Activated CD4-positive, CD25-positive, alpha-beta regulatory T cell treated with anti-CD3 and anti-CD28 coated beads, Interleukin-2, amount 50 U/mL, for 16 hours (primary cell): ENCODE measurements at places on chromosomes 13 and 19.
A peak's percentile ranks its signal among the peaks of the same experiment; 100 is the strongest.

DNA sequence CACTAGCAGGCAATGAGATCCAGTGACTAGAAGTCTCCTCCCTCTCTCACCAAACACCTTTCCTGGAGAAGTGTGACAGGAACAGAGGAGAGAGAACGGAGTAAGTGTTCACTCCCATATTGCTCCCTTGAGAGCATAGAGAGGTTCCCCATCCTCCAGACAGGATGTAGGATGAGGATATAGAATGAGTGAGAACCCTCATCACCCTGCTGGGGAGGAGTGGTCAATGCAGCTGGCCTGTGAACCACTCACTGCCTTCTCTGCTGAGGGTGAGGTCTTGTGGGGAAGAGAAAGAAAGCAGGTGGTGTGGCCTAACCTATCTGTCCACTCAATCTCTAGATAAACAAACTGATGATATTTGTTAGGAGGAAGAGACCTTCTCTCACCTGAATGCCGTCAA lies 386.6 kb downstream of the PCDH20 start:
- DNase-seq: no peak

DNA sequence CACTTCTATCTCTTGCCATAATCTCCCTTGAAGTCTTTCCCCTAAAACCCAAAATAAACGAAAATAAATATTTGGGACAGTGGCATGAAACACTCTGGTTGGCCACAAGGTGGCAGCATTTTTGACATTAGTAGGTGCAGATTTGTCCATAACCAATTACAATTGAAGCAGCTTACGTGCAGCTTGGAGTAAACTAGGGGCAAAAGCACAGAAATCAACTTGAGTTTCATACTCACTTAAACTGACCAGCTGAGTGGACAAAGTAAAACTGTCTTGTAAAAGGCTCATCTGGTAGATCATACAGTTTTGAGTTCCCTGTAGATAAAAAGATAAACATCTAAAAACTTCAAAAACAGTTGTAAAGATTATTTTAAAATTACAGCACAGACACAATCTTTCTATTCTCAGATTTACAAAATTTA lies 18.8 kb downstream of the PDCD5 start:
- peak; percentile 20 for DNase-seq

GRCh38 chr13:90445179-90445578 lies 902.3 kb upstream of the MIR17HG start:
- DNase-seq: no peak

DNA sequence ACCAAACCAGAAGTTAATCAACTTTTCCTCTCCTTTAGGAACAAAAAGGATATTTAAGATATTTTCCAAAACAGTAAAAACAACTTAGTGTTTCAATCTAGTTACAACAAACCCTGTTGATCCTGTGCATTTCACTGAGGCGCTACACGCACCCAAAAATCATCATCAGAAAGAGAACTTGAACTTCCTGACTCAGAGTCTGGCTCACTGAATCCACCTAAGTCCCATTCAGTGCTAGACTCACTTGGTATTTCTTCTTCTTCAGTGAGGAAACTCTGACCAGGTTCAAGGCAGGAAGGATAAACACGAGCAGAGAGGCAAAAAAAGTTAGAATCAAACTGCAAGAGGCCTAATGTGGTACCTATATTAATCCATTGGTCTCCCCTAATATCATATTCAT lies 2.2 kb downstream of the KBTBD6 start:
- DNase-seq: no peak

GRCh38 chr13:112341976-112342735 lies 34.0 kb upstream of the SPACA7 start:
- no peak for DNase-seq

DNA sequence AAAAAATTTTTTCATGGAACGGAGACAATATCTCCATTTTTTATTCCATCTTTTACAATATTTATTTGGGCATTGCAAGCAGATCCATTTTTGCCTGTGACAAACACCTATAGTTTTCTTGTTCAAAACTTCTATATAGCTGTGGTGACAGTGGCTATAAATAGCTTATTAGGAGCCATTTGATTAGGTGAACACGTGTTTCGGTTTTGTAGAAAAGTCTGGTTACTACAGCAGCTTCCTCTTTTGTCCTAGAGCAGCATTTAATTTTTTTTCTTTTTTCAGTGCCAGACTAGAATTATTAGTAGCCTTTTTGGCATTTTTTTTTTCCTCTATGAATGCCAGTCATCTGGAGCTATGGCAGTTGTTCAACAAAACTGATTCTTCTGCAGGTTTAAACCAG lies 123.5 kb downstream of the RXFP2 start:
- no peak for DNase-seq

DNA sequence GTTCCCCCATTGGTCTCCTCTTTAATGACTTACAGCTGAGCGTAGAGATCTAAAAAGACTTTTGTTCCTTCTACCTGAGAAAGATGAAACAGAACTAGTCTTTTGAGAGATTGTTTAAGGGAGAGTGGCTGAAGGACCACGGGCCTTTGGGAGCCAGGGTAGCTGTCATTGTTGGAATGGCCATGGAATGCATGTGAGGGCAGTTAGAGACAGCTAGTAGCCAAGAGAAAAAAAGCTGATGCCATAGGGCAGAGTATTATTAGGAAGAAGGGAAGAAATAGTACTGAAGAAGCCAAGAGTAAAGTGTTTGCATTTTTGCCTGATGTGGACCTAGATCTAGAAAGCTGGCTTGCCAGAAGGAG lies 5.6 kb downstream of the ZNF507 start:
- DNase-seq: no peak

GRCh38 chr19:18157465-18158063 lies 4.6 kb downstream of the PIK3R2 start:
- DNase-seq: no peak

GRCh38 chr13:51235186-51235585 lies 13.0 kb downstream of the FAM124A start:
- no peak for DNase-seq

- no peak for DNase-seq
Measured at GRCh38 chr13:21663197-21663596, 7.7 kb upstream of the FGF9 start.

DNA sequence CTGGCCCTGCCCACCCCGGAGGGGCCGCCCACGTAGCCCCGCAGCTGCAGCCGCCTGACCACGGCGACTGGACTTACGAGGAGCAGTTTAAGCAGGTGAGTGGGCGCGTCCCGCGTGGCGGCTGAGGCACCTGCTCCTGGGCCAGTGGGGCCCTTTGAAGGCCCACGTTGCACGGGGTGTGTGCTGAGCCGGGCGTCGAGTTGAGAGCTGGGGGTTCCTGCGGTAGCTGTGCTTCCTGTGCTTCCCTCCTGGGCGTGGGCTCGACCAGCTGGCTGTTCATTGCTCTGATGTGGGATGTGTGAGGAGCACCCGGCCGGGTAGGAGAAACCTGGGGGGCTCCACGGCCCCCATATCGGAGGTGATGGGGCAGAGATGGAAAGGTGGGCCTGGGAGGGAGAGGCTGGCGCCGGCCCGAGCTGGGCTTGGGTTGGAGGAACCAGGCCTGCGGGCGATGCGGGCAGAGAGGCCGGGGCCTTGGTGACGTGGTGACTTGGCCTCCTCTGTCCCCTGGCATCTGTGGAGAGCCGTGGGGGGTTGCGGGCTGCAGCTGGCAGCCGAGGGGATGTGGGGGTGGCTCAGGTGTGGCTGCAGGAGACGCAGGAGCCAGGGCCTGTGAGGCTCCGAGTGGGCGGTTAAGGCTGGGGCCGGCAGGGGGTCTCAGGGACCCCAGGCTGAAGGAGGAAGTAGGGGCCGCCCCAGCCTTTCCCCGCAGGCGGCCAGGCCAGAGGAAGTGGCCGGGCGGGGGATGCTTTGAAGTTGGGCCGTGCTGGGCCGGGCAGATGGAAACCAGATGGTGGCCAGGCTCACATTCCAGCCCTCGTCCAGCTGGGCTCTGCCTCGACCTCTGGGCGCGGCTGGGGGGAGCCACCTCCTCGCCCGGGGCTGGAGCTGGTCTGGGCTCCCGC lies 7.1 kb downstream of the ARID3A start:
- DNase-seq: no peak

DNA sequence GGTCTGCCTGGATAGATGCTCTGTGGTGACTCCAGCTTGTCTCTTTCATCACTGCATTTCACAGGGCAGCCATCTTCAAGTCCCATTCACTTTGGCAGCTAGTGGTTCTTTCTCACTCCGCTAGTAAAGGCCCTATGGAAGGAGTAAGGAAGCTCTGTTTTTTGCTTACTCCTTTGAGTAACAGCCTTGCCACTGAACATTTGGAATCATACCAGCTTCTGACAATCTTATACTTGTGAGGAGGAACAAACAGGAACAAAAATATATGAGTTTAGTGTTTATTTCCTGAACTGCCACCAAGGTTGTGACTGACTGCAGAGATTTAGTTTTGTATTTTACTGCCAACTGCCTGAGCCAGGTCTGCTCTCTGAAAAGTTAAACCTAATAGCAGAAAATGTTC lies 38.7 kb downstream of the KCTD4 start:
- DNase-seq: no peak

GRCh38 chr19:14603990-14604387 lies 21.1 kb downstream of the CLEC17A start:
- no peak for DNase-seq

DNA sequence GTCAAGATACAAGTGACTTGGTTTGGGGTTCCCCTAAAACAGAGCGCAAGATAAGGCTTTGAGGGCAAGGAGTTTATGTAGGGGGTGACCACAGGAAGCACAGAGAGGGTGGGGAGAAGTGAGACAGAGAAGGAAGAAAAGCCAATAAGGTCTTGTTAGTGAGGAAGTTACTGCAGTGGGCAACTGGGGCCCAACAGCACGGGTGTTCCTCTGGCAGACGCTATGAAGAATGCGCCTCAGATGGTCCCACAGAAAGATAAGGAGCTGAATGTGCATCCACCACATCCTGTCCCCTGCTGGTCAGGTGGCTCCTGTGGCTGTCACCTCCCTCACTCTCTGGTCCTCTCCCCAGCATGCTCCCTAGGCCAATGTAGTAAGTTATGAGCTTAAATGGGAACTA lies 333.5 kb downstream of the TSHZ3 start:
- DNase-seq: no peak
